ENCODE measurements at places on chromosomes 2 and 18.

DNA sequence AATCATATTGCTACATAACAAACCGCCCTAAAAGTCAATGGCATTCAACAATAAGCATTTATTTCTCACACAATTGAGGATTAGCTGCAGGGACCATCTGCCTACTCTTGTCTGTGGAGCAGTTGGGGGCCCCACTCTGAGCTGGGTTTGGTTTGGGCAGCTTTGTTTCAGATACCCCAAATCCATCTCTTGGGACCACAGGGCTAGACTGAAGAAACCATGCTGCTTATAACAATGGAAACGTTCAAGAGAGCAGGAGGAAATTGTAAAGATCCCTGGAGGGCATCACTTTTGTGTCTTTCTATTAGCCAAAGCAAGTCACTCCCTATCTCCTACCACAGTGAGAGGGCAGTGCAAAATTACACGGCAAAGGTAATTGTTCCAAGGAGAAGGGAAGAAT is 146.5 kb upstream of the MGAT5 start:
- DNase-seq, result no peak

DNA sequence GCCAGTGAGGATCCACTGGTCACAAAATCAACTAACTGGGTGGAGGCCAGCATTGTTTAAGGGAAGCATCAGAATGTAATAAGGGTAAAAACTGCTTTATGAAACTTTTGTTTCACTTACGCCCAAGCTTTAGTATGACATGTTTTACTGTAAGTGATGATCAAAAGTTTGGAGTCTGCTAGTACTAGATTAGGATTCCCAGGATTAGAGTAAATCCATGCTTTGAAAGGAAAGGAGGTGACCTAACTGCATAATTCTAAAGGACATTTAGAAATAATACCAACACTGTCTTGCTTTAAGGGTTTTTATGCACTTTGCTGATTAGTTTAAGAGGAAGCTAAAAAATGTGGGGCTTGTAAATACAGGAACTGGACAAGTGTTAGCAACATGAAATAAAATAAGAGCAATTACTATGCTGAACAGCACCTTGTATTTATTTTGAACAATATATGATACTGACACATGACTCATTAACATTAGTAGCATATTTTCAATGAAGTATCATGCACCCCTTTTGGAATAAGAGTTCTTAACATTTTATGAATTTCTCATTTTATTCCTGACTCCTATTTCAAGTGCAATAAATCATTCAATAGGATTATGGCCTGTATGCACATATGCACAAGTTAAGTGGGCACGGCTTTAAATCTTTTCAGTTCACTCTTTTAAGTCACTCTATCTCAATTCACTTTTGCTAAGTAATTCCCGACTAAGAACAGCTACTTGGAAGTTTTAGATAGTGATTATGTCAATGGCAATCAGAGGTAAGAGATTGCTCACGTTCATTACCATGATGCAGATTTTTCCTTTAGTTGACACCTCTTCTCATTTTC is 62.5 kb downstream of the STK39 start:
- no peak for DNase-seq

DNA sequence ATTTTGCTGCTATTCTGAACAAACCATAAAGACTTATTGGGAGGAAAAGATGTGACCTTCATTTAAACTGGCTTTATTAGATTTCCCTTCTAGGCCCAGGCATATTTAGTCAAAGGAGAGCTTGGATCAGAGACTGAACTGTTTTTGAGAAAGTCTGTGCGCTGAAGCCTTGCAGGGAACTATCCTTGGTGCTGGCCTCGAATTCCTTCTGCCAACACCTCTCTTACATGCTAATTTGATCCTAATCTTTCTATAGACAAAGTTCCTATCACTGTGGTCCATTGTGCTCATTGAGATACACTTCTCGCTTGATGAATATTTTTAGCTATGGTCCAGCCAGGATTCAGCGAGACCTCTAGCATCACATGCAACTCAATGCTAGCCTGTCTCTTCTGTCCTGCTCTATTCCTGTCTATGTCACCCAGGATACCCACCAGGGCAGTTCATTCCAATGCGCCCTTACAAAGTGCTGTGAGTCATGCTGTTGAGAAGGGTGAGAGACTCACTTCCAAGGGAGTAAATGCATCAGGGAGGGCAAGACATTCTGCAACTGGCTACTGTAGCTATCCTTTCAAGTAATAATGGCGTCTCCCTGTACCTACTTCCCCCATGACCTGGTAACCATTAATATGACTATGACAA is 356.7 kb upstream of the LYPD1 start:
- DNase-seq, result no peak

GRCh38 chr2:47626664-47627063 is 156.3 kb upstream of the MSH6 start:
- DNase-seq, result no peak

GRCh38 chr2:240997856-240998705 is at the start of gene SNED1:
SNED1 (plus strand) TSS chr2:240998618; CDS start chr2:240998838, 220 bp downstream.
- no peak for DNase-seq

- no peak for DNase-seq
Measured at GRCh38 chr2:54867457-54867856, 144.0 kb downstream of the EML6 start.

DNA sequence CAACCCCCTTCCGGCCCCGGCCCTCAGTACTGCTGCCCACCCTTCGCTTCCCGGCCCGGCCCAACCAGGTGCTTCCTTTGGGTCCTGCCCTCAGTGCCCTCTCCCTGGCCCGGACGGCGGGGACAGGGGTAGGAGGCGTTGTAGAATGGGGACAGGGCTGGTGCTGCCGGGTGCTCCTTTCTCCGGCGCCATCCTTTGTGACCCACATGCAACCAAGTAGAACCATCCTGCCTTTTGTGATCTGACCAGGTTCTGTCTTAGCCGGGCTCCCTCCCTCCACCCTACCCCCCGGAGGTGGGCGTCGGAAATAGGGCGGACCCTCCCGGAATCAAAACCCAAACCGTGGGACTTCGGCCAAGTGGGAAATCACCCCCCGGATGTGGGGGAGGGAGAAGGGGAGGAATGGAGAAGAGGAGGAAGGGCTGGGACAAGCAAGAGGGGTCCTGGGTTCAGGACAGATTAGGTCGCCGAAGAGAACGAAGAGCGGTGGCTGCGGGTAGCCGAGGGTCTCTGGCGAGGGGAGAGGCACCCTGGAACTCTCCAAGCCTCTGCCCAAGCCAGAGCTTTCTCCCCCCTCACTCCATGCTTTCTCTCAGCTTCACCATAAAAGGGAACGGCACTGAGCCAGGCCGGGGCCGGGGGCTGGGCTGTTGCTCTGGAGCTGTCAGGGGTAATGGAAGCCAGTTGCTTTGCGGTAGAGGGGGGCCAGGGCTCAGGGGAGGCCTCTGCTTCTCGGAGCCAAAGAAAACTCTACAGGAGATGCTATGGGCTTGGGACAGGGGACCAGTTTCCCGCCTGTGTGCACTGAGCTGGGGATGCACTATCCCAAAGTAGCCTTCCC is 756 bp upstream of the OST4 start:
- peak; percentile 83 for DNase-seq

- DNase-seq, result peak; percentile 69
Measured at GRCh38 chr2:26745609-26746327, 18.3 kb upstream of the SLC35F6 start.

DNA sequence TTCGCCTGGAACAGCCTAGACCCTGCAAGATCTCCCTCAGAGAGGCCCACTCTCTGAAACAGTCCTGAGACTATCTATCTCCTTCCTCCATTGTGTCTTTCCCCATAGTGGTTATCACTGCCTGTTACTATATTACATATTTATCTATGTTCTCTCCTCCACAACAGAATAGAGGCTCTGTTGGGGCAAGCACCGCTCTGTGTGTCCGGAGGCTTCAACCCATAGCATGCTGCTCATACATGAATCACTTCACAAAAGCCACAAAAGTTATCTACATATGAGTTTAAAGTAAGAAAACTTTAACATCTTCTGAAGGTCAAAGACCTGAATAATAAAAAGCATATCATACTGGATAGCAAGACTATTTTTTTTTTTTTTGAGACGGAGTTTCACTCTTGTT is 242.1 kb upstream of the HS6ST1 start:
- DNase-seq, result no peak

DNA sequence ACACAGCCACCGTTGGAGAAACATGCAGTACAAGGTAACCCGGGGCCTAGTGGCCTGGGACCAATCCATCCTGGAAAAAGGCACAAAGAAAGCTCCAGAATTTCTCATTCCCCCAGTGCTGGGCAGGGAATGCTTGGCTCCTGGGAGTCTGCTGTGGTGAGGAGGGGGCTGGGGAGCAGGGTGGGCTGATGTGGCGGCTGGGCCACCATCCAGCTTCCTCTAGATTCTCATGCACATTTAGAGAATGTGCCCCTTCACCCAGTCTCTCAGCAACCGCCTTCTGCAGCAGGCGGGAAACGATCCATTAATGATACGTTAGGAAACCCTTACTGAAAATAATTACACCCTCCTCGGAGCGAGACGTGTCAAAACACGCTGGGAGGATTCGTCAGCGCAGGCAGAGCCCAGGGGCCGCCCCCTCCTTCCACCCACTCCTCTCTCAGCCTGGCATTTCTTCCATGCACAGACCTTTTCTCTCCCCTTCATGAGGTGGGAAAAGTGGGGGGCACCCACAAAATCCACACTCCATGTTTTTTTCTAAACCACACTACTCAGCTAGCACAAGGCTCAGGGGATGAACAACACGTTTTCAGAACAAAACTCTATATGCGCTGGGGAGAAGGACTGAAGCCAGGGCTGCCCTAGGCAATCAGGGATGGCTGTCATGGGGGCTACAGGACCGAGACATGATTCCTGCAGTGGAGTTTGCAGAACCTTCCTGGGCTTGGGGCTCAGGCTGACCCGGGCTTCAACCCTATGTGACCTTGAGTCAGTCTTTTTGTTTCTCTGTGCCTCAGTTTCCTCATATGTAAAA is 56.1 kb upstream of the SMAD7 start:
- DNase-seq, result peak; percentile 83

DNA sequence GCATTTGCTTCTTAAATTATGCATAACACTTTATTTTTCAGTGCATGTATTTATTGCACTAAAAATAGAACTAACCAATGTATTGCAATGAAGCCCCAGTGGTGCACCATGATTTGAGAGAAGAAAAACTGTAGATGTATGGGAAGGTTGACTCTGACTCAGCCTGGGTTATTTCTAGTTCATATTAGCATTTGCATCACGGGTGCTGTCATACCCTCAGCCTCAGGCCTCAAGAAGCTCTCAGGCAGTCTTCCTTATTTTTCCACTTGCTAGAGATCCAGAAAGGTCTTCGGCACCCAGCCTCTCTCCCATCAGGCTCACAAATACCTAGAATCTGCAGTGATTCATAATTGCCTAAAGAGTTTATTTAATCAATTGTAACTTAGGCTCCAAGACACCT is 148.0 kb downstream of the DNER start:
- no peak for DNase-seq

DNA sequence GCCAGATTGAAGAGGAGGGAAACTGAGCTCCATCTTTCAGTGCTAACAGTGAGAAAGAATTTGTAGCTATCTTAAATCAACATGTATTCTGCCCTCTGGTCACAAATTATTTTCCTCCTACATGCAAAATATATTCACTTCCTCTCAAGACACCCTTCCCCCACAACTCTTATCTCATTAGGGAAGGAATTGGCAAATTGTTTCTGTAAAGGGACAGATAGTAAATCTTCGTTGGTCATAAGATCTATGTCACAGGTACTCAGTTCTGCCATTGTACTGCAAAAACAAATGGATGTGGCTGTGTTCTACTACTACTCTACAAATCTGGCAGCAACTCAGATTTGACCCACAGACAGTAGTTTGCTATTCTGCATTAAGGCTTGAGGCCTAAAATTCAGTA is 53.0 kb upstream of the CYP20A1 start:
- DNase-seq, result no peak

DNA sequence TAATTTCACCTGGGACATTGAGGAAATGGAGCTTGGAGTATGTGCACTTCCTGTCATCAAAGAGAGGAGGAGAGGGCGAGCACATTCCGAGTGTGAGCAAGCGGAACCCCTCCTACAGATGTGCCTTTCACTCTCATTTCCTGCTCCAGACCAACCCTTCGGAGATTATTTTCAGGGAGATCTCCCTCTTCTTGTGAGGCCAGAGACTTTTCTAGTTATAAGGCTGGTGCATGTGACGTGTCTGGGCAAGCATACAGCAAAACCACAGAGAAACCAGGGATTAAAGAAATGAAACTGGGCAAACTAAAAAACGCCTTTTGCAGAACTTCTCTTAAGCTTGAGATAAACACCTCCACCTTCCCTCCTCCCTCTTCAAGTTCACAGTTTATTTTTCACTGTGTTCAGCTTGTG is 409.2 kb upstream of the TCF4 start:
- DNase-seq, result no peak

DNA sequence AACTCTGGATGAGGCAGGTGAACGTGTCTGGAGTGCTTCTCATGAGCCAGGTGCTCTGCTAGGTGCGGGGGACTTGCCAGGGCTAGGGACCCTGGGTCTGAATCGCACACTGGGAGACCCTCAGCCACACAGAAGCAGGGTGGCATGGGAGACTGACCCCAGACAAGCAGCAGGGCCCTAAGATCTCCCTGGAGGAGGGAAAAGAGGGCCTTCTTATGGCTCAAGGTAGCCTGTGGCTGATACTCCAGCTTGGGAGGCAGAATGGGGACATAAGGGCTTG is 12.8 kb upstream of the CIB4 start:
- no peak for DNase-seq

GRCh38 chr18:51163543-51163942 is 33.9 kb downstream of the MEX3C start:
- no peak for DNase-seq

Measured in spinal cord (tissue), 10 donors.